ENCODE measurements at places on chromosomes 4 and X.
A peak's percentile ranks its signal among the peaks of the same experiment; 100 is the strongest.

- H3K36me3 ChIP-seq: no peaks in the 10 kb centered on the region
- H3K27me3 ChIP-seq: no peaks in the 10 kb centered on the region
- DNase-seq: no peak
- no peaks in the 10 kb centered on the region for H3K4me1 ChIP-seq
- no peak overlapping the region for H3K4me3 ChIP-seq
These were observed 420.4 kb upstream of the CTSO start for GRCh38 chr4:156374069-156374468.

DNA sequence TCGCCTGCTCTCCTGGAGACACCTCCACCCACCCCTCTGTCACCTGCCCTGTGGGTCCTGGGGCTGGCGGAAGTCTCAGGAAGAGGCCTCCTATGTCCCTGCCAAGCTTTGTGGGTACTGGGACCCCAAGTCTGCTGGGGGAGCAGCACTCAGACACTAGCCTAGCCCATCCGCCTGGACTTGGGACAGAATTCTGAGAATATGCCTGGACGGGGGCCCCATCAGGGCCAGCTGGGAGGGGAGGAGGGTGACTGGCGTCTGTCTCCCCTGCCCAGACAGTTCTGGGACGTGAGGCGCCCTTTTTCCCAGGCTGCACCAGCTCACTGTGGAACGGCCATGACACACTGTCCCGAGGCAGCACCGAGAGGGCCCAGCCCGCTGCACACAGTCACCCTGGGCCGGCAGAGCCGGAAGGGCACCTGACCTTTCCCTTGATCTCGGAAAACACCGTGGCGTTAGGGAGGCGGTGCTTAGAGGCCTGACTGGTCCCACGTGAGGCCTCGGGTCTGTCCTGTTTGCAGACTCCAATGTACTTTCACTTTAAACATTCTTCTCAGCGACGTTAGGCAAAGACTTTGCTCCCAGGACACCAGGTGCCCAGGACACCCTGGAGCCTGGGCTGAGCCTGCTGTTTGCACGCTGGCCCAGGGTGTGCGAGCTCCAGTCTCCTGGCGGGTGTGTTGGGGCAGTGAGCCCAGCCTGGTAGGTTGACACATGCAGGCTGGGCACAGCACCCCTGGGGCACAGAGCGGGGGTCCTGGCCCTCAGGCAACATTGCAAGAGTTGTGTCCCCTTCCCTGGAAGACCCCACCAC, 700 bp downstream of the SLC26A1 start:
- no peak overlapping the region for H3K4me3 ChIP-seq
- H3K27me3 ChIP-seq: peaks cover 9% of the 10 kb centered on the region
- H3K36me3 ChIP-seq: no peaks in the 10 kb centered on the region
- H3K4me1 ChIP-seq: peaks cover 8% of the 10 kb centered on the region

DNA sequence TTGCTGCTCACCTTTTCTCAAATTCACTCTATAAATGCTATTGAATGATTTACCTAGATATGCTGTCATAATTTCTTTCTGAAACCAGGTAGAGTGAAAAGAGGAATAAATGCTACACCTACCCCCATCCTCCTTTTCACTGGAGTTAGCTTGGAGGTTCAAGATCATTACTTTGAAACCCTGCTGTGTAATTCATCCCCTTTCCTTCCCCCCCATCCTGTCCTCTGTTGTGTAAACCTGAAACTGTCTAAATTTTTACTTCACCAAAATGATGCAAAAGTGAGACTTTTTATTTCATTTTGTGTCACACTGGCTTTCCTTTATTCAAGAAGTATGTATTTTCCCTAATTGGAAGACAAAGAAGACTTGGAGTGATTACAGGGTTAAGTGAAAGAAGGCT, 5.4 kb downstream of the ZCCHC18 start:
- H3K4me1 ChIP-seq: no peaks in the 10 kb centered on the region
- no peaks in the 10 kb centered on the region for H3K36me3 ChIP-seq
- H3K27me3 ChIP-seq: no peaks in the 10 kb centered on the region
- DNase-seq: no peak

DNA sequence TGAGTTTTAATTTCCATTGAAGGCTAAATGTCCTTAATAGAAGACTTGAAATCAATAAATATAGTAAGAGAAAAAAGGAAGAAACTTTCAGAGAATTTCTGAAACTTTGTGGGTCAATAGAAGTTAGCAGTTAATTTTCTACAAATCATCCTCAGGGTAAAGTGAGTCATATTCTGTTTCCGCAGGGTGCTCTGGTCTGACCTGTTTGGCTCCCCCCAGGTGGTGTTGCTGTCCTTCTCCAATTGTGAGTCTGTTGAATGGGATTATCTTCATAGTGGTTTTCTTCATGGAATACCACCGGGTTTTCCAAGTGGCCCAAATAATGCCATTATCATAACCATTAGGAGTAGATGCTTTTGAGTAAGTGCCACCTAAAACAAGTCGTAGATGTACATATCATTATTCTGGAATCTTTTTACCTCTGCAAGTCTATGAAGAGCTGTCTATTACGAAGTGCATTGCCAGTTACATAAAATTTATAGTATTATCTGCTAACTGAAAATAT, 7.7 kb downstream of the FGG start:
- no peaks in the 10 kb centered on the region for H3K36me3 ChIP-seq
- peak; percentile 3 for DNase-seq
- H3K4me1 ChIP-seq: no peaks in the 10 kb centered on the region
- H3K27me3 ChIP-seq: no peaks in the 10 kb centered on the region

DNA sequence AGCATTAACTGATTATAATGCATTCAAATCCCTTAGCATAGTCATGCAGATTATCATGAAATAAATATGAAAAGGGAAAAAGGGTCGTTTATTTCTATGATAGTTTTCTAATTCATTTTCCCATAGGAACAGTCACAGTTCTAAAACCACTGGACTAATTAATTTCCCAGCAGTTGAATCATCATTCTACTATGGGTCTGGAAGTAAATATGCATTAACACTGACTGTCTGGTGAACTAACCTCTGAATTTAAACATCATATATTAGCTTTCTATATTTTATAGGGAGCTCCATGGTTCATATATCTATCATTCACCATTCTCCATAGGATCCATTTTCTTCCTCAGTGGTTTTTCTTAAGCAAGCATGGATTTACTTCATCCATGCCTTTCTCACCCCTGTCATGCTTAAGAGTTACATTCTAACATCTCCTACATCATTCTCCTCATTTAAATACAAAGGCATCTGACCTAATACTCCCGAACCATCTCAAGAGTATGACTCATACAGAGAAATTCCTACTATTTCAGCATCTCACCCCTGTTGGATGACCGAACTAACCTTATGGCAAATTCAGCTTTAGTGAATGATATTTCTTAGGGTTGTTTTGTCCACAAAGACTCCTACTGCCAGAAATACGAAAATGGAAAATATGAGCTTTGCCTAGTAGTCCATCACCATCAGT, 198.7 kb upstream of the ADAMTS3 start:
- no peak overlapping the region for H3K27ac ChIP-seq
- no peak overlapping the region for H3K4me3 ChIP-seq
- H3K4me1 ChIP-seq: peaks cover 4% of the 10 kb centered on the region
- H3K36me3 ChIP-seq: no peaks in the 10 kb centered on the region
- no peaks in the 10 kb centered on the region for H3K27me3 ChIP-seq

DNA sequence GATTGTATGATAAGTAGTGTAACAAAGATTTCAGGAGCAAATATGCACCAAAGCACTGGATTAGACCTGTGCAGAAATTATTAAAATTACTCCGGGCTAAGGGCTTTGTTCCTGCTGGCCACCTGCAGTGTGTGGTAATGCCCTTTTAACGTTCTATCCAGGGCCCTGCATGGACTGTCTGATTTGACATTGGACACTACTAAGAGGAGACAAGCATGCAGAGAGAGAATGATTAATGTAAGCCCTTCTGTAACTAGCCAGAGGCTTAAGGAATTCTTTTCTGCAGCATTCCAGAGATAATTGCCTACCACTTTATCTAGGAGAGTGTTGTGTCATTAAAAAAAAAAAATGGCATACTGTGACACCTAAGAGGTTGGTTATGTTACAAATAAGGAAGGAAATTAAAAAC, 117.0 kb downstream of the PCDH7 start:
- DNase-seq: peak; percentile 46
- H3K27me3 ChIP-seq: no peaks in the 10 kb centered on the region
- H3K36me3 ChIP-seq: no peaks in the 10 kb centered on the region
- H3K27ac ChIP-seq: peak overlapping the region; percentile 74
- H3K4me1 ChIP-seq: peaks cover 2% of the 10 kb centered on the region

GRCh38 chr4:143575331-143575730, 61.8 kb downstream of the SMARCA5 start:
- H3K4me1 ChIP-seq: no peaks in the 10 kb centered on the region
- H3K36me3 ChIP-seq: no peaks in the 10 kb centered on the region
- no peak overlapping the region for H3K4me3 ChIP-seq
- no peak for DNase-seq

DNA sequence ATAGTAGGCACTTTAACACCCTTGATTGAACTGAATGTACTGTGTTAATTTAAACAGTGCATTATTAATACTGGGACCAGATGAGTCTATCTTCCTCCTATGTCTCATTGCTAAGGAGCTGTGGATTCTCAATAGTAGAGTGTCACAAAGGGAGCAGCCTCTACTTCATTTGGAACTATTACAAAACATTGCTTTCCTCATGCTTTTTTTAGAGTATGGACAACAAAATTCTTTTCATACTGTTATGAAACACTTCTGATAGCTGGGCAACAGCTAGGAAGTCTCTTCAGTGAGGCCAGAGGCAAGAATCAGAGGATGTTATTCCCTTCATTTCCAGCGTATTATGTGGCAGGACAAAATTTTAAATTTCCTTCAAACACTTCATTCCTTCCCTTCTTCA, 160.8 kb downstream of the FBXO8 start:
- H3K36me3 ChIP-seq: no peaks in the 10 kb centered on the region
- H3K4me3 ChIP-seq: no peak overlapping the region
- no peak overlapping the region for H3K27ac ChIP-seq

GRCh38 chrX:129908636-129909035, 2.7 kb downstream of the UTP14A start:
- no peak overlapping the region for H3K4me3 ChIP-seq
- peaks cover 12% of the 10 kb centered on the region for H3K36me3 ChIP-seq
- no peaks in the 10 kb centered on the region for H3K27me3 ChIP-seq
- H3K27ac ChIP-seq: no peak overlapping the region

DNA sequence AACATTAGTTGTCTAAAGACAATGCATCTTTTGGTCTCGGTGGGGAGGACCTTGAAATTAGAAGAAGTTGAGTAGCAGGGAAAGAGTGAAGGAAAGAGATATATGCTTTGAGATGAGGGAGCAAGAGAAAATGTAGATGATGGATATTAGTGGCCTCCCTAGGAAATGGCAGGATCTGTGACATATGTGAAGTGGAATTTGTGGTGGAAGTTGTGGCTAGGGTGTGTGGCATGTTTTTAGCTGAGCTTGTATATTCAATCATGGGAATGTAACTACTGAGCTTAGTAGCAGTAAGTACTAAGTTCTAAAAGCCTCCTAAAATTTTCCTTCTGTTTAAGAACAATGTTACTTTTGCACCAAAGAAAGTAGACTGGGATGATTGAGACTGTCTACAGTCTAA, 382.8 kb upstream of the CTSO start:
- DNase-seq: no peak
- H3K4me1 ChIP-seq: no peaks in the 10 kb centered on the region
- H3K36me3 ChIP-seq: no peaks in the 10 kb centered on the region
- H3K4me3 ChIP-seq: no peak overlapping the region
- H3K27ac ChIP-seq: no peak overlapping the region
- no peaks in the 10 kb centered on the region for H3K27me3 ChIP-seq

DNA sequence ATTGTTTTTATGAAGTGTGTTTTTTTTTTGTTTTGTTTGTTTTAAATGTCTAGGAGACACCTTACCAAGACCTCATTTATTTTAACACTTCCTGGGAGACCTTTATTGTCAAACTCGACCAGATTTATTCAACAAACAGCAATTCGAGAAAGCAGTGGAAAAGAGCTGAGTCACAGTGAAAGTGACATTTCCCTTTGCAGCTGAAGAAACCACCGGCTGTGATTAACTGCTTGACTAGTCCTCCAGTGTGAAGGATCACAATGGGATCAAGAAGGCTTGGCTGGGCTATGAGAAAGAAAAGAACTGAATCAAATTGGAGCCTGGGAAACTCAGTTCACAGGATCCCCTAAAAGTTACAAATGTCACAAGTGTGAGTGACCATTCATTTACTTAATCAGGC, 11.9 kb upstream of the ADH7 start:
- no peaks in the 10 kb centered on the region for H3K36me3 ChIP-seq
- no peak overlapping the region for H3K27ac ChIP-seq
- no peak overlapping the region for H3K4me3 ChIP-seq
- H3K27me3 ChIP-seq: no peaks in the 10 kb centered on the region
- H3K4me1 ChIP-seq: no peaks in the 10 kb centered on the region

GRCh38 chr4:111836601-111837000, 308.7 kb upstream of the FAM241A start:
- H3K27me3 ChIP-seq: no peaks in the 10 kb centered on the region
- no peaks in the 10 kb centered on the region for H3K4me1 ChIP-seq
- H3K4me3 ChIP-seq: no peak overlapping the region
- no peaks in the 10 kb centered on the region for H3K36me3 ChIP-seq
- no peak for DNase-seq

DNA sequence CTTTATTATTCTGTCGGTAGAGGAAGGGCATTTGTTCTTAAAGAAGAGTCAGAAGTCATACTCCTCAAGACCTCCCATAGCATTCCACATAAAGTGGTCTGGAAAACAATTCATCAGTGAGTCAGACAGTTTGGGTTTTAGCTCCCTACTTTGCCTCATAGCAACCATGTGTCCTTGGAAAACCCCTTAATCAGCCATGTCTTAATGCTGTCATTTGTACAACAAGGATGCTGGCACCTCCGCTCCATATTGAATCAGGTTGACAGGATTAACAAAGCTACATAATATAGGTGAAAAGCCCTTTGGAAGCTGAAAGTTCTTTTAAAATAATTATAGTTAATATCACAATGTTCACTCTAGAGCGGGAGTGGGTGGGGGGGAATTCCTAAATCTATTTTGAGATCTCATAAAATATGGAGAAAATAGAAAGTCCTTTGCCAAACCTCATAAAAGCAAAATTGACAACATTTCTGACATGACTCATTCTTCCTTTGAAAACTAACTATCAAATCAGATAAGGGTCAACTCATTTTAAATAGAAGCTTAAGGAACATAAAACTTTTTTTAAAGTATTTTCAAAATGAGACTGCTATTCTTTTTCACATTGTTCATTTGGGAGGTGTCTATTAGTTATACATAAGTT, 37.3 kb upstream of the GUCY1A1 start:
- no peak overlapping the region for H3K4me3 ChIP-seq
- peak; percentile 12 for DNase-seq
- H3K4me1 ChIP-seq: peaks cover 4% of the 10 kb centered on the region
- no peaks in the 10 kb centered on the region for H3K36me3 ChIP-seq
- H3K27me3 ChIP-seq: no peaks in the 10 kb centered on the region

- no peak overlapping the region for H3K4me3 ChIP-seq
- H3K4me1 ChIP-seq: no peaks in the 10 kb centered on the region
- no peaks in the 10 kb centered on the region for H3K36me3 ChIP-seq
- no peak for DNase-seq
These were observed 69.0 kb downstream of the GLRA2 start for GRCh38 chrX:14598330-14598729.

GRCh38 chrX:1466971-1467561, 14.4 kb upstream of the ASMTL start:
- no peaks in the 10 kb centered on the region for H3K36me3 ChIP-seq
- no peaks in the 10 kb centered on the region for H3K4me1 ChIP-seq
- no peak overlapping the region for H3K27ac ChIP-seq
- H3K27me3 ChIP-seq: no peaks in the 10 kb centered on the region
- no peak for DNase-seq

- no peaks in the 10 kb centered on the region for H3K27me3 ChIP-seq
- H3K36me3 ChIP-seq: no peaks in the 10 kb centered on the region
- no peaks in the 10 kb centered on the region for H3K4me1 ChIP-seq
- no peak overlapping the region for H3K4me3 ChIP-seq
- no peak overlapping the region for H3K27ac ChIP-seq
These were observed 32.6 kb downstream of the DOCK11 start for GRCh38 chrX:118528071-118528737.
